Activated naive CD4-positive, alpha-beta T cell treated with anti-CD3 and anti-CD28 coated beads, Interleukin-2, amount 10 ng/mL, durations not matched to agents 7 days and 5 days (primary cell): ENCODE measurements at places on chromosomes 13 and 19.

GRCh38 chr13:31824705-31825517, 85.6 kb downstream of the RXFP2 start:
- DNase-seq = no peak
- H3K36me3 ChIP-seq = no peaks in the 10 kb centered on the region
- no peaks in the 10 kb centered on the region for H3K27me3 ChIP-seq
- no peak overlapping the region for H3K27ac ChIP-seq

- no peak for DNase-seq
- no peak overlapping the region for H3K27ac ChIP-seq
- peaks cover 37% of the 10 kb centered on the region for H3K4me1 ChIP-seq
- peaks cover 14% of the 10 kb centered on the region for H3K36me3 ChIP-seq
- H3K4me3 ChIP-seq = no peak overlapping the region
- H3K27me3 ChIP-seq = no peaks in the 10 kb centered on the region
Measured at GRCh38 chr13:108226184-108226583, 8.0 kb downstream of the ABHD13 start.

GRCh38 chr13:51175021-51175420, 47.2 kb upstream of the FAM124A start:
- H3K27ac ChIP-seq = no peak overlapping the region
- H3K4me3 ChIP-seq = no peak overlapping the region
- no peak for DNase-seq
- peaks cover 29% of the 10 kb centered on the region for H3K27me3 ChIP-seq
- no peaks in the 10 kb centered on the region for H3K4me1 ChIP-seq

- H3K27me3 ChIP-seq = no peaks in the 10 kb centered on the region
- H3K27ac ChIP-seq = no peak overlapping the region
- H3K4me1 ChIP-seq = no peaks in the 10 kb centered on the region
- no peak overlapping the region for H3K4me3 ChIP-seq
- no peak for DNase-seq
Measured at GRCh38 chr13:56670563-56670962, 470.2 kb upstream of the PRR20A start.

GRCh38 chr19:38191747-38192146, 32.3 kb downstream of the DPF1 start:
- peaks cover 9% of the 10 kb centered on the region for H3K4me1 ChIP-seq
- H3K4me3 ChIP-seq = no peak overlapping the region
- DNase-seq = no peak
- H3K27me3 ChIP-seq = no peaks in the 10 kb centered on the region
- H3K27ac ChIP-seq = no peak overlapping the region

DNA sequence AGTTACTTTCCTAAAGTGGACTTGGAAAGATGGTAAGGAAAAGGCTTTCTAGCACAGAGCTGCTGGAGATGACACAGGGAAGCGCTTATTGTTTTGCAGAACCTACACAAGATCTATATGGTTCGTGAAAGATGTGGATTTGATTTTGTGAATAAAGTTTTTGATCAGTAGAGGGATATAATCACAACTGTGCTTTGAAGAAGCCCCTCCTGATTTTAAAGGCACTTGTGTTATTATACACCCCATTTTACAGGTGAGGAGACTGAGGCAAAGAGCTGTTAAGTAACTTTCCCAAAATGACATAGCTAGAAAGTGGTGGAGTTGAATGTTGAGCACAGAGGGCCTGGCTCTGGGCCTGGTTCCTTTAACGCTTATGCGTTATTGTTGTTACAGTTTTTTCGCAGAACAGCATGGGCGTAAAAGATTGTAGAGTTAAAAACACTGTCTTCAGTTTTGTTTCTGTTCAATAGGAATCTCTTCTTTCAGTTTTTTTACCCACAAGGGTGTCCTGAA, 1.4 kb downstream of the TDRD3 start:
- H3K36me3 ChIP-seq = no peaks in the 10 kb centered on the region
- no peak for DNase-seq
- H3K4me1 ChIP-seq = peaks cover 37% of the 10 kb centered on the region

DNA sequence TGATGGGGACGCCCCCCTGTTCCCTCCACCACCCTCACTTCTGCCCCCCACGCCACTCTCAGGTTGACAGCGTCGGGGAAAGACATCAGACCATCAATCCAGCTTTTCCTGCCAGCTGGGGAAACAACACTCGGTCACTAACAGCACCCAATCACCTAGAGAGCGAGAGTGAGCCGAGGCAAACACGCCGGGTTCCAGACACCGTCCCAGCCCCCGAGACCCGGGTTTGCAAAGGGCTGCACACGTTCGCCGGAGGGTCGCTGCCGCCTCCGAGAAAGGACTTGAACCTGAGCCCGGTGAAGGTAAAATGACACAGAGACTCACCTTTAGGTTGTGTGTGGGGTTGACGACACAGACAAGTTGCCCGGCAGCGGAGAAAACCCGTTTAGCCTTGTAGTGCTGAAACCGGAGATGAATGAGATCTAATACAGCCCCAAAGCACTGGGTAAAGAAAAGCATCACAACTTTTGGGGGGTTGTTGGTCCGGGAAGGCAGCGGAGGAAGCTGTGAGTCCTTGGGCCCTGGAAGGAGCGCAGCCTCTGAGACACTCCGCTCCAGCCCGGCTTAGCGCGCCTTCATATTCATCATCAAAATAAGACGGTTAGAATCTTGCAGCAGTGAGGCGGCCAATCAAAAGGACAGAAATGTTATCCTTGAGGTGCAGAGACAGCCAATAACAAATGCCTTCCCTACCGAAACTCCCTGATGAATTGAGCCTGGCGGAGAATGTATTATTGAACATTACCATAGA, at the start of gene SIAH3:
SIAH3 (minus strand) TSS at position 583 of the 751 bp plus-strand sequence; CDS start at position 459, 124 bp downstream.
- H3K36me3 ChIP-seq = no peaks in the 10 kb centered on the region
- H3K27ac ChIP-seq = peak within 1 kb of the TSS; percentile 26
- DNase-seq = peak; percentile 28
- H3K4me1 ChIP-seq = peaks cover 52% of the 10 kb centered on the region
